Gastroesophageal sphincter (tissue), 4 donors: ENCODE measurements at places on chromosomes 11 and 22.

DNA sequence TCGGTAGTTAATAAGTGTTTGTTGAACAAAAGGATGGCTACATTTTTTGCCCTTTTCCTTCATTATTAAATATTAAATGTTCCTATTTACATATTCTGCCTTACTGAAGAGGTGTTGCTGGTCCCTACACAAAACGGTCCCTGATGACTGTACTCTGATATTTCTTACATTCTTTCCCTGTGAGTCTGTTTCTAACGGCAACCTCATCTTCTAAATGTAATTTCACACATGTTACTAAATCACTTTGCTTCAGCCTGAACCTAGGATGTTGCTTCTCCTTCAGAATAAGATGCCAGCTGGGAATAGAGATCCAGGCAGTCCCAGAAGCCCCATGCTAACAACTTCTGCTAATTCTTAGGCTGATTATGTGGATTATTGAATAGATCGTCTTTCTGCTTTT lies 50.3 kb downstream of the SPON1 start:
- no peaks in the 10 kb centered on the region for H3K36me3 ChIP-seq
- H3K27me3 ChIP-seq, result no peaks in the 10 kb centered on the region
- H3K27ac ChIP-seq, result no peak overlapping the region
- ATAC-seq, result no peak
- no peaks in the 10 kb centered on the region for H3K4me1 ChIP-seq

DNA sequence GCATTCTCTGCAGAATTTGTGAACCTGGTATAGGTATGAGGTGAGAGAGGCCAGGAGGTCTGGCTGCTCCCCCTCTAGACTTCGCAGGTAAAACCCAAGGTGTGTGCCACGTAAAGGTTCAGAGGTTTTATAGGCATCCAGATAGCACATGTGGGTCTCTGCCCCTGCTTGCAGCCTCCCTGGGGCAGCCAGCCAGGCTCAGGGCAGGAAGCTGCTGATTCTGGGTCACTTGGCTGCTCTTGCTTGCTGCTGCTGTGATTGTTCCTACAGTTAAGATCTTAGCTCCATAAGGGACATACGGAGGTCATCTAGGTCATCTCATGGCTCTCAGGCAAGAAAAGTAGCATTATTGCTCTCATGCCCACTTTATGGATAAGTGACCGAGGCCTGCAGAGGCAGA lies 30.2 kb downstream of the ZBTB16 start:
- H3K4me1 ChIP-seq, result peaks cover 100% of the 10 kb centered on the region
- no peaks in the 10 kb centered on the region for H3K27me3 ChIP-seq
- ATAC-seq, result no peak
- peak overlapping the region; percentile 46 for H3K27ac ChIP-seq

DNA sequence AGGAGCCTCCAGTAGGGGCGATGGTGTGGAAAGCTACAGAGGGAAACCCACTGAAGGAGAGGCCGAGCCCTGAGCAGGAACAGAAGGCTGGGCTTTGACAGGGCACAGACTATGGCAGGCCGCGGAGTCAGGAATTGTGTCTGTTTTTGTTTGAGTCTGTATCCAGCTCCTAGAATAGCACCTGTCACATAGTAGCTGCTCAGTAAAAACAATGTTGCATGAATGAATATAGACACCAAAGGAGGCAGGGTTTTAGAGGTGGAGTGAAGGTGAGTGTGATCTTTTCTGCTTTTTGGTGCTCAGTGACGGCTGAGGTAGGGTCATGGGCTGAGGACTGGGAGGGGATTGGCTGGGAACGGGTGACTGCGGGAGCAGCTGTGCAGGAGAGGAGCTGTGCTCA lies 18.5 kb upstream of the APOBEC3A start:
- no peak for ATAC-seq
- no peaks in the 10 kb centered on the region for H3K4me1 ChIP-seq
- H3K27me3 ChIP-seq, result peaks cover 11% of the 10 kb centered on the region
- no peak overlapping the region for H3K27ac ChIP-seq
- no peak overlapping the region for H3K4me3 ChIP-seq

DNA sequence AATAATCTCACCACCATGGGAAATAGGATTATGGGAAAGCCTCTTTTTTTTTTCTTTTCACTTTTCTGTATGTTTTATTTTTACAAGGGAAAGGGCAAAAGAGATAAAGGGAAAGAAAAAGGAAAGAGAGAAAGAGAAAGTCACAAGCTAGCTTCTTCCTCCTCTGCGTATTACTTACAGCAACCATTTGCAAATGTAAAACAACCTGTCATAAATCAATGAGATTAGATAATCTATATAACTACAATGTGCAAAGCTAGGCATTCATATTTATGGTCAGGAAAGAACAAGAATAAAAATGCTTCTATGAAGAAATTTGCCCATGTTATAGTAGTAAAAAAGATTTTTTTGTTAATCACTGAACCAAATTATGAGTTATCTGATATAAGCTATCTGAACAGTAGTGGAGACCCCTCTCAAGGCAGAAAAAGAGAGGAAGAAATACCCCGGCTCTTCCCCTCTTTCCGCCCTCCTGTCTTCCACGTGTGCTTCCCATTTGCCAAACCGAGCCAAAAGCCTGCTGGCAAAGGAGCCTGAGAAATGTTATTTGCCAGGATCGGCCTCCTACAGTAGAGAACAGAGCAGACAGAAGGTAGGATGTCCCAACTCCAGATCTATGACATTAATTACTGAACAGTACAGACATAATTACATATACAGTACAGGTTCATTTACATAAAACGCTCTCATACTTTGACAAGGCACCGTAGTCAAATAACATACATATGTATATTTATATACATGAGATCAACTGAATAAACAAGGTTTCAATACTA lies 50.2 kb downstream of the ARHGAP32 start:
- H3K4me3 ChIP-seq, result no peak overlapping the region
- ATAC-seq, result no peak
- H3K4me1 ChIP-seq, result peaks cover 14% of the 10 kb centered on the region
- H3K27ac ChIP-seq, result no peak overlapping the region
- no peaks in the 10 kb centered on the region for H3K27me3 ChIP-seq

DNA sequence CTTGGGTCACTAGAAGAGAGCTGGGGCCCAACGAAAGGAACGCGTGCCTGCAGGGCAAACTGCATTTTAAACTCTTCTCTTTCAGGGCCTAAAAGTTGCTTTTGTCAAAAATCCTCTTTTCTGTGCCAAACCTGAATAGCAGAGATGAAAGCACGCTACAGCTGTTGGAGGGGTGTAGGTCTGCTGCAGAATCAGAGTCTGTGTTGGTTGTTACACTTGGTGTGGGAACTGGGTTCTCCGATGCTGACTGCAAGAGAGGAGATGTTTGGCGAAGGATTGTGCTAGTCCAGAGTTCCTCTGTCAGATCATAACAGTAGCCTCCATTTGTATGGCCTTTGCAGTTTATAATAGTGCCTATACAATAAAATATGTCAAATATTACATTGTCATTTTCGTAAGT lies 41.8 kb downstream of the BARX2 start:
- ATAC-seq, result no peak
- no peaks in the 10 kb centered on the region for H3K4me1 ChIP-seq
- H3K4me3 ChIP-seq, result no peak overlapping the region
- H3K36me3 ChIP-seq, result no peaks in the 10 kb centered on the region

GRCh38 chr11:43367382-43368178 lies 8.9 kb downstream of the TTC17 start:
- H3K27me3 ChIP-seq, result no peaks in the 10 kb centered on the region
- peaks cover 3% of the 10 kb centered on the region for H3K4me1 ChIP-seq
- H3K27ac ChIP-seq, result no peak overlapping the region
- H3K36me3 ChIP-seq, result no peaks in the 10 kb centered on the region
- ATAC-seq, result no peak

- no peak overlapping the region for H3K27ac ChIP-seq
- no peaks in the 10 kb centered on the region for H3K4me1 ChIP-seq
- H3K36me3 ChIP-seq, result no peaks in the 10 kb centered on the region
- no peaks in the 10 kb centered on the region for H3K27me3 ChIP-seq
- peak; percentile 39 for ATAC-seq
Observed at GRCh38 chr22:46739094-46739870, 1.2 kb upstream of the CERK start.

GRCh38 chr11:17738151-17738973 lies 3.8 kb downstream of the KCNC1 start:
- ATAC-seq, result no peak
- H3K36me3 ChIP-seq, result no peaks in the 10 kb centered on the region
- H3K4me1 ChIP-seq, result peaks cover 28% of the 10 kb centered on the region
- peaks cover 93% of the 10 kb centered on the region for H3K27me3 ChIP-seq
- no peak overlapping the region for H3K4me3 ChIP-seq

DNA sequence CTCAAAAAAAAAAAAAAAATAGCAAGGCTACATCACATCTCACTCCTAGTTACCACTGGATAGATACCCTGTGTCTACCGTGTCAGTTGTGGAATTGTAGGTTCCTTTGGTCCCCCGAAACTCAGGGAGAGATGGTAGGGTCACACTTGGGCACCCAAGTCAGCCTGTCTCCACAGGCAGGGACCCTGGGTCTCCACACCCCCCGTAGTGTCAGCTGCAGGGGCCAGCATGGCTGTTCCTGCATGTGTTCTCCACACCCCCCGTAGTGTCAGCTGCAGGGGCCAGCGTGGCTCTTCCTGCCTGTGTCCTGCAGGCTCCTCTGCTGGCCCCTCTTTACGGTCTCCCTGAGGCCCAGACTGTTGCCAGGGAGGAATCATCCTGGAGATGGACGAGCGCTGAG lies 282.1 kb downstream of the BRD1 start:
- H3K27me3 ChIP-seq, result peaks cover 38% of the 10 kb centered on the region
- H3K27ac ChIP-seq, result no peak overlapping the region
- no peak overlapping the region for H3K4me3 ChIP-seq
- ATAC-seq, result no peak
- H3K4me1 ChIP-seq, result no peaks in the 10 kb centered on the region
- H3K36me3 ChIP-seq, result no peaks in the 10 kb centered on the region

DNA sequence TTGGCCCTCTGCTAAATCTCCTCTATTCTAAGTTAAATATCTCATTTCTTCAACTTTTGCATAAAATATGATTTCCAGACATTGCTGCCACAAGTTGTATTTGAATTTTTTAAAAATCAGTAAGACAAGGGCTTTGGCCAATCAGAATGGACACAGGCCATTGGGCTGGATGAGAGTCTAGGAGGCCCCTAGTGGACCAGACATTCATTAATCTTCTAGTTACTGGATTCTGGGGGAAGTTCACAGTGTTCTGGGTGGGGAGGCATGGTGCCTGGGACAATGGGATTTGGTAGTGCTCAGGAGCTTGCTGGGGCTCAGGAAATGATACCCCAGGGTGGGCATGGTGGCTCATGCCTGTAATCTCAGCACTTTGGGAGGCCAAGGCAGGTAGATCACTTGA lies 12.4 kb upstream of the SORL1 start:
- no peak overlapping the region for H3K27ac ChIP-seq
- H3K4me3 ChIP-seq, result no peak overlapping the region
- no peaks in the 10 kb centered on the region for H3K36me3 ChIP-seq
- peaks cover 8% of the 10 kb centered on the region for H3K4me1 ChIP-seq
- H3K27me3 ChIP-seq, result no peaks in the 10 kb centered on the region
- no peak for ATAC-seq

- H3K4me3 ChIP-seq, result no peak overlapping the region
- no peaks in the 10 kb centered on the region for H3K36me3 ChIP-seq
- ATAC-seq, result no peak
- H3K27me3 ChIP-seq, result peaks cover 39% of the 10 kb centered on the region
- H3K4me1 ChIP-seq, result no peaks in the 10 kb centered on the region
- H3K27ac ChIP-seq, result no peak overlapping the region
Observed at GRCh38 chr22:17339095-17339693, 30.1 kb upstream of the CECR2 start.

DNA sequence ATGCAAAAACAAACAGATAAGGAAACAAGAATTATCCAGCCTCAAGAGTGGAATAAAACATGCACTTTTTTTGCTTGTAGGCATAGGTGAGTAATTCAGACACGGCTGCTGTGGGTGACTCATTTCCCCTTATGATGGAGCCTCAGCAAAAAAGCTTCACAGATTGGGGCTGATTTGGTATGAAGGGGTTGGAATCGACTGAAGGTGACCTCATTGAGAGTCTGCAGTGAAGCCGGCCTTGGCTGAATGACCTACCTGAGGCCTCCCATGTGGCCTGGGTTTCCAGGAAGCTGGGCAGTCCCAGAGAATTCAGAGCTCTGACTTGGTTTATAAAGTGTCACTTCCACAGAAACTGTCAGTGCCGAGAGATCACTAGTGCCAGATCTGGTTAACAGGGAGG lies 34.2 kb upstream of the VPREB1 start:
- no peak for ATAC-seq
- H3K27me3 ChIP-seq, result peaks cover 55% of the 10 kb centered on the region
- H3K4me3 ChIP-seq, result no peak overlapping the region
- no peak overlapping the region for H3K27ac ChIP-seq
- H3K4me1 ChIP-seq, result no peaks in the 10 kb centered on the region

- ATAC-seq, result no peak
- no peak overlapping the region for H3K4me3 ChIP-seq
- no peaks in the 10 kb centered on the region for H3K27me3 ChIP-seq
- peaks cover 100% of the 10 kb centered on the region for H3K4me1 ChIP-seq
- H3K27ac ChIP-seq, result no peak overlapping the region
Observed at GRCh38 chr22:23217171-23218052, 37.1 kb downstream of the BCR start.

- no peak overlapping the region for H3K4me3 ChIP-seq
- ATAC-seq, result no peak
- no peaks in the 10 kb centered on the region for H3K27me3 ChIP-seq
- no peak overlapping the region for H3K27ac ChIP-seq
- H3K4me1 ChIP-seq, result no peaks in the 10 kb centered on the region
- peaks cover 81% of the 10 kb centered on the region for H3K36me3 ChIP-seq
Observed at GRCh38 chr11:61345170-61345610, 12.2 kb downstream of the TKFC start.

DNA sequence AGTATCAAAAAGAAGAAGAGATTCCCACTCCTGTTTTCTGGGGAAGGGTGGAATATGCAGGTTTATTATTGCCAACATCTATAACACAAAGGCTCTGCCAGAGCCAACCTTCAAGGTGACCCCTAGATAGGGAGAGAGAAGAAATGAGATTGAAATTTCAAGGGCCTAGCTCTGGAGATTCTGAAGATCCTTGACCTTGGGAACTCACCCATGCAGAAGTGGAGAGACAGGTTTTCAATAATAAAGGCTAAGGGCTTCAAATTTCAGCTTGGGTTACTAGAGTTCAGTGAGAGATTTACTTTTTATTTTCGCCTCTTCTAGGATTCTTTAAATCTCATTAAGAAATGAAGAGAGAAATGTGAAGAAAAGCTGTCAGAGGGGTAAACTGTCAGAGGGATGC lies 98.4 kb downstream of the CD44 start:
- peaks cover 44% of the 10 kb centered on the region for H3K4me1 ChIP-seq
- H3K36me3 ChIP-seq, result no peaks in the 10 kb centered on the region
- H3K27ac ChIP-seq, result no peak overlapping the region
- H3K27me3 ChIP-seq, result no peaks in the 10 kb centered on the region

- H3K27ac ChIP-seq, result no peak overlapping the region
- H3K27me3 ChIP-seq, result no peaks in the 10 kb centered on the region
- no peak for ATAC-seq
- no peak overlapping the region for H3K4me3 ChIP-seq
Observed at GRCh38 chr11:31419669-31420068, 50.0 kb downstream of the DNAJC24 start.

- no peak for ATAC-seq
- H3K4me3 ChIP-seq, result no peak overlapping the region
- H3K4me1 ChIP-seq, result peaks cover 50% of the 10 kb centered on the region
- H3K27me3 ChIP-seq, result no peaks in the 10 kb centered on the region
- H3K27ac ChIP-seq, result no peak overlapping the region
Observed at GRCh38 chr11:125343718-125344131, 152.3 kb downstream of the FEZ1 start.

GRCh38 chr11:32602657-32603415 lies 19.2 kb downstream of the EIF3M start:
- ATAC-seq, result no peak
- no peaks in the 10 kb centered on the region for H3K27me3 ChIP-seq
- H3K4me3 ChIP-seq, result no peak overlapping the region
- H3K4me1 ChIP-seq, result no peaks in the 10 kb centered on the region
- H3K36me3 ChIP-seq, result peaks cover 4% of the 10 kb centered on the region
